Thyroid gland (tissue), 4 donors: ENCODE measurements at places on chromosomes 1 and 21. TPM values are rescaled to one million over a fixed set of nuclear protein-coding genes. Genes with fewer than 3 reads are reported as not detected.

GRCh38 chr1:85473390-85473789 is 8.4 kb upstream of the DDAH1 start:
- no peak overlapping the region for H3K27ac ChIP-seq
- no peaks in the 10 kb centered on the region for H3K27me3 ChIP-seq
- no peak overlapping the region for H3K4me3 ChIP-seq
- no peaks in the 10 kb centered on the region for H3K4me1 ChIP-seq
- DNase-seq: no peak
- no peaks in the 10 kb centered on the region for H3K36me3 ChIP-seq

GRCh38 chr1:208238710-208239472 is 5.3 kb downstream of the PLXNA2 start:
- peaks cover 71% of the 10 kb centered on the region for H3K4me1 ChIP-seq
- no peak overlapping the region for H3K4me3 ChIP-seq
- no peak overlapping the region for H3K27ac ChIP-seq
- no peaks in the 10 kb centered on the region for H3K36me3 ChIP-seq

Gene OR14K1
- 1.1 TPM for total RNA-seq

DNA sequence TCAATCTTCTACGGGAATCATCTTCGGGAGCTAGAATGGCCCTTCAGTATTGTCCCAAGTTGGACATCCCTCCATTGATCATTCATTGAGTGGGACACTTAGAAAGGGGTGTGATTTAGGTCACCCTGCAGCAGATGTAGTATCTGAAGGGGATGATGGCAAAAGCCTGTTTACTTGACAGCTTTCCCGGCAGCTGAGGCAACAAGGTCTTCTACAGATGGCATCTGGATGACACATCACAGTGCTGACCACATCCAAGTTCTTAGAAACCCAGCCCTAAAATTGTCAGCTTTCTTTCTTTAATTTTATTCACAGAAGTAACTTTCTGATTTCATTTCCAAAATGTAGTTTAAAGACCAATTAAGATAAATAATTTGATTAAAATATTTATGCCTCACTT is 150.3 kb downstream of the AMY1C start:
- DNase-seq: no peak
- H3K27ac ChIP-seq: no peak overlapping the region
- H3K4me3 ChIP-seq: no peak overlapping the region
- H3K27me3 ChIP-seq: no peaks in the 10 kb centered on the region

DNA sequence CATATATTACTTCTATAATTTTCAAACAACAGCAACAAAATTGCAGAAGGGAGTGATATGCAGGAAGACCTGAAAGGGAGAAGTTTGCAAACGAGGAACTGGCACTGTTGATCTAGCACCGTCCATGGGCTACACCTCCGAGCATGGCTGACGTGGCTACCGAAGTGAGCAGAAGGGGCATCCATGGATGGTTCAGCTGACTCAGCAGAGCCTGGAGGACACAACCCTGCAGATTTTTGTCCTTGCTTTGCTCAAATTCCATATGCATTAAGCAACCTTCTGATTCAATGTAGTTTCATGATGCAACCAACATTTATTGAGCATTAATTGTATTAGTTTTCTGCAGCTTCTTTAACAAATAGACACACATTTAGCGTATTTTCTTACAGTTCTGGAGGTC is 191.2 kb downstream of the C1orf94 start:
- no peaks in the 10 kb centered on the region for H3K36me3 ChIP-seq
- H3K4me3 ChIP-seq: no peak overlapping the region
- H3K4me1 ChIP-seq: no peaks in the 10 kb centered on the region
- H3K27me3 ChIP-seq: no peaks in the 10 kb centered on the region
